Cortex of kidney (tissue), 1 donor: ENCODE measurements at places on chromosomes 1 and 21.

- no peak for DNase-seq
These were observed 70.7 kb downstream of the PRRX1 start for GRCh38 chr1:170734412-170735175.

- DNase-seq = no peak
These were observed 151.3 kb downstream of the CLIC6 start for GRCh38 chr21:34820051-34820450.

DNA sequence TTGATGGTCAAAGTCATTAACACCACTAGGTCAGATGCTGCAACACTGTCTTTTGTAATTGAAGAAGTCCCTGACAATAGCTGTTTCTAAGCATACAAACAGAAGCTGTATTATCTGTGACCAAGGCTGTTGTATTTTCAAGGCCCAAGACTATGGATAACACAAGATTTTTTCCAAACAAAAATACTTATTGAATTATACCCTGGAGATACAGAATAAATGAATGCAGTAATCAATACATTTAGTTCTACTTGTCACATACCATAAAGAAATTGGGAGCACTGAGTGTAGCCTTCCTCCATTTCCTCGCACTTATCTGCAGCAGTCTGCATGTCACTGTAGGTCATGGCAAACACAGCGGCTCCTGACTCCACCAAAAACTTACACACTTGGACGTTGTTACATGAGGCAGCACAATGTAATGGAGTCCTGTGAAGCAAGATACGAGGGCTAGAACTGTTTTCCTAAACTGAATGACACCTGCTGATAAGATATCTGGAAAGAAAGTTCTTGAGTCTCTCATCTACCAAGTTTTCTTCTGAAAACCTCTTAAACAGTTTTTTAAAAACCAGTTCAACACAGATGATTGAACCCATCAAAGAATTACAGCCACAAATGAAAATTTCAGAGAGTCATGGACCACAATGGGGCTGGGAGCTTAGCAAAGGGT, 56.9 kb downstream of the TP53BP2 start:
- DNase-seq = no peak

- no peak for DNase-seq
These were observed 10.6 kb upstream of the LRRC39 start for GRCh38 chr1:100188617-100189016.

DNA sequence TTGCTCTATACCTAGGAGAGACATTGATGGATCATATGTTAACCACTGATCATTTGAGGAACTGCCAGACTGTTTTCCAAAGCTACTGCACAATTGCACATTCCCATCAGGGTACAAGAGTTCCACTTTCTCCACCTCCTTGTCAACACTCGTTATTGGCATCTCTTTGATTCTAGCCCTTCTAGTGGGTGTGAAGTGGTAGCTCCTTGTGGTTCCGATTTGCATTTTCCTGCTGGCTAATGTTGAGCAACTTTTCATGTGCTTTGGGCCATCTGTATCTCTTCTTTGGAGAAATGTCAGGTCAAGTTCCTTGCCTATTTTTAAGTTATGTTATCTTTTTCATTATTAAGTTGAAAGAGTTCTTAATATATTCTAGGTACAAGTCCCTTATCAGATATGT, 90.1 kb downstream of the DMRTB1 start:
- no peak for DNase-seq

- DNase-seq = no peak
These were observed 53.0 kb downstream of the EPHB2 start for GRCh38 chr1:22763487-22764200.

DNA sequence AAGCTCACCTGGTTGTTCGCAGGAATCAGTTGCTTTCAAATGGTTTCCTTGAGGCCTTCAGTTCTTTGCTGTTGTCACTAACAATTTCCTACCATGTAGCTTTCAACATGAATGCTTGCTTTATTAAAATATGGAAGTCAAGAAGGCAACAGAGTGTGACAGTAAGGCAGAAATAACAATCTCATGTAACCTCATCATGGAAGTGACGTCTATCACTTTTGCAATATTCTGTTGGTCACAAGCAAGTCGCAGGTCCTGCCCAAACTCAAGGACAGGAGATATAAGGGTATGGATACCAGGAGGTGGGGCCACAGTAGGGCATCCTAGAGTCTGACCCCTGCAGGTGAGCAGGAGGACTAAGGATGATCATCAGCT, 296.8 kb upstream of the ZP4 start:
- DNase-seq = no peak

DNA sequence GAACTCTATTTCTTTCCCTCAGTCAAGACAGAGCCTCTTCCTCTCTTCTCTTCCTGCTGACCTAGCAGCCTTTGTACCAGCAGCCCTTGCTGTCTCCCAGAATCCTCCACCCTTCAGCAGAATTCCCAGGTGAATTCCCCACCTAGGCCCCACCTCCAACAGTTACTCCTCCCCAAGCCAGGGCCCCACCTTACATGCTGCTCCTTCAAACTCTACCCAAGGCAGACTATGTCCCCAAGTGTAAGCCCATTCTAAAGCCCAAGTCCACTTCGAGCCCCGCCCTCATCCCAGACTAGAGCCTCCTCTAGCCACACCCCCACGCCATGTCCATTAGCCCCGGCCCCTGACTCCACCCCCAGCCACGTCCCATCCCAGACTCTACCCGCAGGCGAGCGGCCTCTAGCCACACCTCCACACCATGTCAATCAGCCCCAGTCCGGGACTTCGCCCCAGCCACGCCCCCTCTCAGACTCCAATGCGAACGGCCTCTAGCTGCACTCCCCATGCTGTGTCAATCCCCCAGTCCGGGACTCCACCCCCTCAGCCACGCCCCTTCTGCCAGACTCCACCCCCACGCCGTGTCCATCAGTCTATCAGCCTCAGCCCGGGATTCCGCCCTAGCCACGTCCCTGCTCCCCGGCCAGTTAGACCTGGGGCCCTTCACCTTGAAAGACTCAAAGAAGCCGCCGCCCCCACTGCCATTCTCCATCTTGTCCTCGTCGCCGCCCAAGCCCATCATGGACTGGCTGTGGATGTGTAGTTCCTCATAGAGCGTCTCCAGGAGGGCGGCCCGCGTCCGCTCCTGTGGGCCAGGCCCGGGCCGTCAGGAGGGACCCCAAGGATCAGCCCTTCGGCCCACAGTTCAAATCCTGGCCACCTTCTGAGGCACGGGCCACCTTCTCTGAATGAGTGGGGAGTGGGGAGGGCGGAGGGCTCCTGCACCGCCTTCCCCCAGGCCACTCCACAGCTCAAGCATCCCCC, 61.3 kb downstream of the RAP1GAP start:
- DNase-seq = no peak

DNA sequence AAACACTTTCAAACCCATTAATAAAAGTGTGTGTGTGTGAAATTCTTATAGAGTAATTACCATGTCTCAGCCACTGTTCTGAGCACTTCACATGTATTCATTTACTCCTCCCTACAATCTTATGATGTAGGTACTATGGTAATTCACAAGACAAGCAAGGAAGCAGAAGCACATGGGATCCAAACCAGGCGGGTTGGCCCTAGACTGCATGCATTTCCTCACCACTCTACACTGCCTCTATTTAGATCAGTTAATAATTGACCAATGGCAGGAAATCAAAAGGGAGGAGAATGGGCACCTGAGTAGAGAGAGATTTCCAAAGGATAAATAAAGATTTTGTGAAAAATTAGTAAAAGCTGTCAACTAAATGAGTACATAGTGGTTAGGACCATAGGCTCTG, 15.7 kb downstream of the MAP3K21 start:
- no peak for DNase-seq

DNA sequence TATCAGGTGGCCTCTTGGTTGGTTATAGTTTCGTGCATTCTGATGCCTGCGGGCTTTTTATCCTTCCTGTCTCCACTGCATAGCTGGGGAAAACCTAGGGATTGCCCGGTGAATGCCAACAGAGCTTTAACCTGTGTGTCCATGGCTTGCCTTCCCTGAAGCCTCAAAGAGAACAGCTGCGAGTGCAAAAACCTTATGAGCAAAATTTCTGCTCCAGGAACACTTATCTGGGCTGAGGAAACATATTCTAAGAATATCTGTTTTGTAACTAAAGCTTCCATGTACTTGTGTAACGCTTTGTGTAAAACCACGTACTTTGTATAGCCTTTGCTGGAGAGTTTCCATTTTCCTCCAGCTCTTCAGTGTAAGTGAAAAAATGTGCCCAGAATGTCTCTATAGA, 7.2 kb downstream of the CNST start:
- no peak for DNase-seq

DNA sequence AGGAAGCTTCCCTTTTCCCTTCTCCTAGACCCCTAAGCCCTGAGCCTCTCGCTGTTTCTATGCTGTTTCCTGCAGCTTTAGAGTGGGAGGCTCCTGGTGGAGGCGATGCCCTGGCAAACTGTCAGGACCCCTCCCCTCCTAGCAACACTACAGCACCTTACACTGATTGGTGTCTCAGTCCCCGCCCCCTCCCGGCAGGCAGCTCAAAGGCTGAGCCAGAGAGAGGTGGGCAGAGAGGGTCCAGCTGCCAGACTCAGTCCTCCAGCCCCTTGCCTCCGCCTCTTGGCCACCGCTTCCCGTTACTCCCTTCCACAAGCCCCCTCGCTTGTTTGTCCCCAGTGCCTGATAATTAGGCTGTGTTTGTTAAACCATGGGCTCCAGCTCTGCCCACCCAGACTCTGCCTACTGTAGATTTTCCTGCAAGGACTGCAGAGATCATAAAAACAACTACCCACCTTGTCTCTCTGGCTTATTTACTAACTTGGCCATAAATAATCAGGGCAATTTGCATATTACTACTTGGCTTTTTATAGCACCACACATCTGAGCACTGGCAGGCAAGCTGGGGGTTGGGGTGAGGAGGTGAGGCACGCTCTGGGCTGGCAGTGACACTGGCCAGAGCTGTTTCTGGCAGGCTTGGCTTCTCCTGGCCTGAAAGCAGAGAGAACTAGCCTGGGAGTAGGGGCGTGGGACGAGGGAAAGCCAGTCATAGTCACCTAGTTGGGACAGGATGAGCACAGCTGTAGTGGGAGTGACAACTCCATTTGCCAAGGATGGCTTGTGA, 107.5 kb downstream of the CSMD2 start:
- no peak for DNase-seq

GRCh38 chr1:44723064-44723463, 7.9 kb downstream of the RNU5D-1 start:
- DNase-seq = no peak

DNA sequence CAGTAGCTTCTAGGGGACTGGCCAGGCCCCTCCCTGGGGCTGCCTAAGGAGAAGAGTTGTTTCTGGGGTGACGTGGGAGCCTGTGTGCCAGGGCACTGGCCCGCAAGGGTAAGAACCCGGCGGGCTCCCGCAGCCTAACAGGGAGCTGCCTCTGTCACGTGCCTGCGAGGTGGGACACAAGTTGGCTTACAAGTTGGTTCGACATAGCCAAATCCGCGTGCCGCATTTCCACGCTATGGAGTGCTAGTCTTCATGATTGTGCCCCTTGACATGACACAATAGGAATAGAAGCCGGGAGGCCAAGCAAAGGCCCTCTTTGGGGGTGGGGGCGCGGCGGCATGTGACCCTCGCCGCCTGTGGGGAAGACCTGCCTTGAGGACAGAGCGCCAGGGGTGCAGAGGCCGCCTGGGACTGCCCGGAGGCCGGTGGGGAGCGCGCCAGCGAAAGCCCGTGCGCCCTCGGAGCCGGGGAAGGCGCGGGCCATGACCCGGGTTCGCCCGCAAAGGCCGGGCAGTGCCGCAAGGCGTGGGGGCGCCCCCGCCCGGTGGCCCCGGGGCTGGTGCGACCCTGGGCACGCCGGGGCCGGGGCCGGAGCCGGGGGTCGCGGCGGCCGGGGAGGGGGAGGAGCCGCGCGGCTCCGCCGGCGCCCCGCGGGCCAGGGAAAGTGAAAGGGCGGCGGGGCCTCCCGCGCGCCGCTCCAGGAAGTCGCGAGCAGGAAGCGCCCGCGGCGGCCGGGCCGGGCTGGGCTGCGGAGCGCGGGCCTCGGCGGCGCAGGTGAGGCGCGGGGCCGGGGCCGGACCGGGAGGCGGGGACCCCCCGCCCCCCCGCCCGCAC, at the start of gene SLC37A1:
TSS of gene SLC37A1 (plus strand) at position 702 of the 834 bp plus-strand sequence. CDS start 4,603 bp downstream, outside the sequence.
- no peak for DNase-seq

DNA sequence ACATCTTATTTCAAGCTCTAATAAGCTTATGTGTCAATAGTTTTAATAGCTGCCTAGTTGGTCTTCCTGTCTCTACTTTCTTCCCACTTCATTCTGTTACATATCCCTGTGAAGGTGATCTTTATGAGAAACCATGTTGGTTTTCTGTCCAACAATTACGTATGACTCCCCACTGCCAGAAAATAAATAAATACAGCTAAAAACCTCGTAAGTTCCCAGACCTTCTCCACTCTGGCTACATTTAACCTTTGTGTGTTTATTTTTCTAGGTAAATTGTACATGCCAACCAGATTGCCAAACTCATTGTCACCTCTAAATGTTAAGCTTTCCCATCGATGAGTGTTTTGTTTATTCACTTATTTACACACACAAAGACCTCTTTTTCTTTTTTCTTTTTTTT, 147.2 kb downstream of the CRB1 start:
- no peak for DNase-seq

DNA sequence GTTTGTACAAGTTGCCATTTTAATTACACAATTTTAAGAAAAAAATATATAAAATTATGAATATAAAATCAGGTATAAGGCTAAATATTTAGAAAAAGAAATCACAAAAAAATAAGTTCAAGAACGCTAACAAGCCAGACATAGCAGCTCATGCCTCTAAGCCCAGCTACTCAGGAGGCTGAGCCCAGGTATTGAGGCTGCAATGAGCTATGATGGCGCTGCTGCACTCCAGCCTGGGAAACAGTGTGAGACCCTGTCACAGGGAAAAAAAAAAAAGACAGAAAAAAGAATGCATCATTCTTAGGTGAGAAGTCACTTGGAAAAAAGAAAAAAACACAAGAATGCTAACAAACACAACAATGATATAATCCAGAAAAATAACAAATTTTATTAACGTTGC, 112.3 kb upstream of the PRDX6 start:
- DNase-seq = no peak

- DNase-seq = no peak
These were observed 82.6 kb downstream of the EVA1C start for GRCh38 chr21:32494934-32495709.
